ENCODE measurements at places on chromosomes 16 and 17.

DNA sequence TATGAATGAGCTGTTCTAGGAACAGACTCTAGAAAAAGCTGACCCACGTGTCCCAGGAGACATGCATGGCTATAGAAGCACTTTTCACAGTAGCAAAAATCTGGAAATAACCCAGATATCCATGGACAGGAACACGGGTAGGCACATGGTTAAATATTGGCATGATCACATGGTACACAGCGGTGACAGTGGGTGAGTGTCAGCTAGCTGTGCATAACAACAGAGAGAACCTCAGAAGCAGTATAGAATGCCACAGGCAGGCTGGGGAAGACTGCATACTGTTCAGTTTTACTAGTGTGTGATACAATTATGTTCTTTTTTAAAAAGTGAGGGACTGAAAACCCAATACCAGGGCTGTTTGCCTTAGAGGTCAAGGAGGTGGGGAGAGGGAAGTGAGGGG, 31.4 kb downstream of the EPN2 start:
- no peak for DNase-seq

- DNase-seq = no peak
Observed at GRCh38 chr17:67632141-67632540, 85.6 kb upstream of the NOL11 start.

GRCh38 chr17:36001110-36001771, at the start of gene CCL15:
TSS of gene CCL15 (minus strand) at chr17:36001553. CDS start at chr17:36001492, 61 bp downstream.
- DNase-seq = no peak

DNA sequence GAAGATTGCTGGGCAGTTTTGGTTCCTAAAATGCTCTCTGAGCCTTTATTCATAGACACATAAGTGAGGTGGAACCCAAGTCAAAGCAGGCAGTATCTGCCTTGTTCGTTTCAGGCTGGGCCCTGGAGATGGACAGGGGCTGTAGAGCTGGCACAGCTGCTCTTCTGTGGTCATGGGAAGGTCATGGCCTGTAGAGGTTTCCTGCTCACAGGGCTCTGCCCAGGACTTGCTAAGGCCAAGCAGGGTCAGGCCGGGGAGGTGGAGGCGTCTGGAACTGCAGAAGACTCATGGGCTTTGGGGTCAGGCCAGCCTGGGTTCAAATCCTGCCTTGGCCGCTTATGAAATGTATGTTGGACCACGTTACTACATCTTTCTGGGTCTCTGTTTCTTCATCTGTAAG, 50.2 kb downstream of the IRX5 start:
- no peak for DNase-seq

DNA sequence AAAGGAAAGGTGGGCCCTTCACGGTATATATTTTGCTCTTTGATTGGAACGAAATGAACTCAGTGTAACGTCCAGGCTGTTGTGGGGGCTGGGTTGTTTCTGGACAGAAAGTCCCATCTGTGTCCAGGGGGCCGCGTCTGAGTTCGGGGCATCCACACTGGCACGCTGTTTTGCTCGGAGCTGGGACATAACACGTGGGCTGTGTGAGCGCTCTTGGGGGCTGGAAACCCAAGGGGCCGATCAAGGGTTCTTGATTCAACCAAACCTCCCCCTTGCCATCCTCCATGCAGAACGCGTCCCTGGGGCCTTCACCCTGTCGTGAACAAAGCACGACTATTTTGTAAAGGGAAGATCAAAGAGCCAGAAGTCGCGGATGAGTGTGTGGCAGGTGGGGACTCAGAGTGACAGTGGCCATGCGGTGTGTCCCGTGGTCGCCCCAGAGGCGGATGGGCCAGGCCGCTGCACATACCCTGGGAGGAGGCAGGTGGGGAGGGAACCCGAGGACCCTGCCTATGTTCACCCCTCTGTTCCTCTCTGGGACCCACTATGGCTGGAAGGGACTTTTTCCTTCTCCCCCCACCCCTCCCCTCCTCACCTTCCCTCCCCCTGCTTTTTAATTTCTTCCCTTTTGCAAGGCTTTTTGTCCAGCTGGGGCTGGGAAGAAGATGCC, 387.2 kb downstream of the SEC14L1 start:
- DNase-seq = no peak

GRCh38 chr17:76566988-76567431, 18.6 kb downstream of the ST6GALNAC2 start:
- no peak for DNase-seq

GRCh38 chr16:19432429-19432828, 14.7 kb downstream of the TMC5 start:
- no peak for DNase-seq

- DNase-seq = no peak
Observed at GRCh38 chr16:1163567-1164055, 10.7 kb downstream of the CACNA1H start.

DNA sequence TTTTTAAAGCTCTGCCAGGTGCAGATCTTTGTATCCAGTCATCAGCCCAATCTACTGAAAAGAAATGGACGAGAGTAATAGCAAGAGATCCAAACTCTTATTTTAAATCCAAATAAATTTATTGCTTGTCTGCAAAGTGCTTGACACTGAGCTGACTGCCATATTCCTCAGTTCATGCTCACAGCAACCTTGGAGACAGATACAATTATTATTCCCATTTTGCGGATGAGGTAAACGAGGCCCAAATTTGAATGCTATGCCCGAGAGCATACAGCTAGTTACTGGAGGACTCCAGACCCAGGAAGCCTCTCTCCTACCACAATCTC, 620 bp downstream of the NOB1 start:
- DNase-seq = no peak

- DNase-seq = no peak
Observed at GRCh38 chr16:81652798-81653505, 126.1 kb upstream of the PLCG2 start.

GRCh38 chr16:25124503-25124902, 13.0 kb downstream of the LCMT1 start:
- no peak for DNase-seq

- DNase-seq = no peak
Observed at GRCh38 chr17:61334673-61335072, 65.0 kb upstream of the TBX2 start.

DNA sequence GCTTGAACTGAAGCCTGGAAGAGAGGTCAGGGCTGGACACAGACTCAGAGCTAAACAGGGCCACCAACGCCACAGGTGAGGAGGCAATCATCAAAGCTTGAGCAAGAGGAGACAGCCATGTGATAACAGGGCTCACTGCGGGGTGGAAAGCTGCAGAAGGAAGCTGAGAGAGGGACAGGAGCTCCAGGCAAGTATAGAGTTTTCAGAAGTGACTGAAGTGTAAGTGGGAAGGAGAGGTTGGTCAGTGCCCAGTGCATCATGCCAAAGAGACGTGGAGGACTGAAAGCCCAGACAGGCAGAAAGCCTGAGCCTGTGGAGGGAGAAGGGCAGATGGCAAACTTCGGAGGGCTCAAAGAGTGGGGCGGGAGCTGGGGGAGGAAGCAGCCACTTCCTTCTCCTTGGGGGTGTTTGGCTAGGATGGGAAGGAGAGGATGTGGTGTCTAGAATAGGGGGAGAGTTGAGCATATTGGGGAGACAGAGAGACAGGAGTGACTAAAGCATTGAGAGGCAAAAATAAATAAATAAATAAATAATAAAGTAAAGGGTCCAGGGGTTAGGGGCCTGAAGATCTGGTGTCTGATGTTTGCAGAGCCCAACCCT, 2.6 kb downstream of the KIFC3 start:
- DNase-seq = no peak

DNA sequence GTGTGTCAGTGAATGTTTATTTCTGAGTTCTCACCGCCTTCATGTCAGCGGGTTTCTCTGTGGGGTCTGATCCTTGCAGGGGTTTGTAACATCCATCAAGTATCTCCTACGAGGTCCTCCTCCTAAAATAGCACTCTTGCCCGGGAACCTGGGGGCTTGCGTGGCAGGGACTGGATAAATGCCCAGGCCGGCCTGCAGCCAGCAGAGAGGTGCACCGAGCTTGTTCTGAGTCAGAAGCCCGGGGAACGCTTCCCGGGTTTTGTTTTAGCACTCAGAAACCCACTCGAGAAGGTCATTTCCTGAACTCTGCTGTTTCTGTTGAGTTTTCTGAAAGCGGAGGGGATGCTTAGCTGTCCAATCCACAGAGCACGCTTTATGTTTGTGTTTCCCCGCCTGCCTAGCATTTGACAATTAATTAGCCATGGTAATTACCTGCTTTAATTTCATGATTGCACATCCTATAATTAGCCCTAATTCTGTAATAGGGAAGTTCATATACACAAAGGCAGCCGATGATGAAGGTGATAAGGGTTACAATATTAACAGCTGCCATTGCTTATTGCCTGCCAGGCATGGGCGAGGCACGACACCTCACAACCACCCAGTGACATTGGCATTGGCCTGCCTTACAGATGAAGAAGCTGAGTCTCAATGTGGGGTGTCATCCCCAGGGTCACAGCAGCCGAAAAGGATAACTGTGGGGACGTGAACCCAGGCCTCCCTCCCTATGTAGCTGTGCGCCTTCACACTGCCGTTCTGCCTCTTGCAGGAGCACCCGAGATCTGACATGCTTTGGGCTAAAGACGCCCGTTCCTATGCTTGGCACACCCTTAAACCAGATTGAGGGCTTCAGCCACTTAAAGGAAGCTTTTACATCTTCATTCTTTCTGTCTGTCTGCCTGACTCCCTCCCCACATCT, 333.1 kb downstream of the CPPED1 start:
- no peak for DNase-seq

DNA sequence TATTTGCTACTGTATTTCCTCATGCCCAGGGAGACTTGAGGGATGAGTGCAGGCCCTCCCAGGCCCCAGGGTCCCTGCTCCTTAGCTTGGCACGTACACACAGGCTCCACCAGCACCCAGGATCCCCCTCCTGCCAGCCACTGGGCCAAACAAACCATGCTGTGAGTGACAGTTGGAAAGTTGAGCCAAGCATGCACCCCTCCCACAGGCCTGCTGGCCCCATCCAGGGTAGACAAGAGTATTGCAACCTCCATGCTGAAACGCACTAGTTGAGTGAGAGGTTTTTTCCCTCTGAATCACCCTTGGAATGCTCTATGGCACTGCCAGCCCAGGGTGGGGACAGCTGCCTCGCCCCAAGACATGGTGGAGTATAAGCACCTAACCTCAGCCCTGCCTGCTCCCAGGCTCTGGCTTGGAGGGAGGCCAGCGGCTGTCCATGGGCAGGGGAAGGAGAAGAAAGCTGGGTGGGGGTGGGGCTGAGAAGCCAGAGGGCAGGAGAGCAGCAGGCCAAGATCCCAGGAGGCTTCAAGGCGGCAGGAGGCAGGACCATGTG, 49.6 kb downstream of the PITPNM3 start:
- DNase-seq = no peak

DNA sequence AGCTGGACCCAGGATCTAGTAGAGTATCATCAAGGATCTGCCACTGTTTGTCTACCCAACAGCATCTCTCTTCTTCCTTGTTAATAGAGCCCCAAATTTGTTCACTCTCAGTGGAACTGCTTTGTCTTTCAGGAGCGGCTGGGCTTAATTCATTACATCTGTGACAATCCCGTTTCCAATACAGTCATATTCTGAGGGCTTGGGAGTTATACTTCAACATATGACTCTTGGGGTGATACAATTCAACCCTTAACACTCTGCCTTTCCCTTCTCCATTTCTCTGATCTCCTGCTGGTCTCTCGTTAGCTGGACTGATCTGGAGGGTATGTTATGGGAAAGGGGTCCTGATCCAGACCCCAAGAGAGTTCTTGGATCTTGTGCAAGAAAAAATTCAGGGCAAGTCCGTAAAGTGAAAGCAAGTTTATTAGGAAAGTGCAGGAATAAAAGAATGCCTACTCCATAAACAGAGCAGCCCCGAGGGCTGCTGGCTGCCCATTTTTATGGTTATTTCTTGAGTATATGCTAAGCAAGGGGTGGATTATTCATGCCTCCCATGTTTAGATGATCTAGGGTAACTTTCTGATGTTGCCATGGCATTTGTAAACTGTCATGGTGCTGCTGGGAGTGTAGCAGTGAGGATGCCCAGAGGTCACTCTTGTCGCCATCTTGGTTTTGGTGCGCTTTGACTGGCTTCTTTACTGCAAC, 42.4 kb downstream of the IQCK start:
- DNase-seq = no peak

- no peak for DNase-seq
Observed at GRCh38 chr17:48213797-48214196, 106.2 kb downstream of the SNX11 start.

DNA sequence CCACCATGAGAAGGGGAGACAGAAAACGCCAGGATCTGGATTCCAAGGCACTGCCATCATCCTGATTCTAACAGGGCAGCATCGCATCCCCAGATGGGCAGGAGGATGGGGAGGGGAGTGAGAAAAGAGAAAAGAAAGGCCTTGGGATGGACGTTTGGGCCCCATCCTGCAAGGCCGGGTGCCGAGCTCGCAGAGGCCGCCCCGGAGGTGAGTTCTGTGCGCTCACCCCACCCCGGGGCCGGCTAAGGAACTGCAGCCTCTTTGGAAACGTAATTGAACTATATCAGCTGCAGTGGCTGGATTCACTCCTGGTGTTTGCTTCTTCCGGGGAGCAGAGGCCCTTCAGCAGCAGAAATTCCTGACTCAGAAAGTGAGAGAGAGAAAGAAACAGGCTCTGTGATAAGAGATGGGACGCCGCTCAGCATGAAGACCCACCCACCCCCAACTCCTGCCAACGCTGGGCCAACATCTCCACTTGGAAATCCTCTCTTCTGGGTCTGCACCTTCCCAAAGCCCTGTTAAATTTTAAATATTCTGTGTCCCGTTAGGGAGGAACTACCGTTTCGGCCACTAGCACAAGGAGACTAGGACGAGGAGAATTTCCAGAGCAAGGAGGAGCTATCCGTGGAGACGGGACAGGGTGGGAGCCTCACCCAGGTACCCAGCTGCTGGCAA, 8.5 kb upstream of the SSTR2 start:
- no peak for DNase-seq

DNA sequence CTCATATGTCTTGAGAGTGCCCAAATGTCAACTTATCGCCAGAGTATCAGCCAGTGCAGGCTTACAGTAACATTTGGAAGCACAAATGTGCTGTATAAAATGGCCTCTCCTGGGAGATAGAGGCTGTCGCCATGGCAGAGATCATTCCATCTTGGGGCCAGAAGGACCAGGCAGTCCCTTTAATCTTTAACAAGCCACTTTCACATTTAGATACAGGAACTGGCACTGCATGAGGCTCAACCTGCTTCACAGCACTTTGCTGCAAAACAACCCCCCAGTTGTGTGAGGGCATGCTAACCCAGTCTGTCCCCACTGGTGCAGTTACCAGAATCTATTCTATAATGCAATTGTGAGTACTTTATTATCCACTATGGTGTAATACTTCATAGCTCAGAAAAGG, 4.7 kb upstream of the RFFL start:
- no peak for DNase-seq

DNA sequence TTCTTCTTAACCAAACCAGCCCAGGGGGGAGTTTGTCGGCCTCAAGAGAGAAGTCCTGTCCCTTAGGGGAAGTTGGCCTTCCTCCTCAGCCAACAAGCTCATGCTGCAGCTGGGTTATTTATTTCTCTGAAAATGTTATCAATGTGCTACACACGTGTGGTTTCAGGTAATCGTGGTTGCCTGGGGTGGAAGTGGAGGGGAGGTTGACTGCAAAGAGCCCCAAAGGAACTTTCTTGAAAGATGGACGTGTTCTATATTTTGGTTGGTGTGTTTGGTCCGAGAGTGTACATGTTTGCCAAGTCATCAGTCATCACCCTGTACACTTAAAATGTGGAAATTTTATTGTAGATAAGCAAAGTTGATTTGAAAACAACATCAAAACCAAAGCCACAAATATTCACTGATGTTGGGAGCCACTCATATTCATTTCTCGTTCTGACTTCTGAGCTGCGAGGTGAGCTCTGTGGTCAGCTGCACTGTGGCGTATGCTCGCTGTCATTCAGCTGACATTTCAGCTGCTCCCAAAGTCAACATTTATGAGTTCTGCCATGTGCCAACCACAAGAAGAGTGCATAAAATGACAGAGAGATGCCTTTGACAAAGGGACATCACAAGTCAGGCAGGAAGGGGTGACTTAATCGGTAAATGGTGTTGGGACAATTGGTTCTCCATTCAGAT, 26.5 kb upstream of the ADGRG1 start:
- DNase-seq = no peak
